ENCODE measurements at places on chromosomes 2 and 18.

- DNase-seq: no peak
Measured at GRCh38 chr18:75047240-75047961, 161.5 kb downstream of the PTGR3 start.

- no peak for DNase-seq
Measured at GRCh38 chr2:95374921-95375471, 27.5 kb upstream of the FAHD2A start.

DNA sequence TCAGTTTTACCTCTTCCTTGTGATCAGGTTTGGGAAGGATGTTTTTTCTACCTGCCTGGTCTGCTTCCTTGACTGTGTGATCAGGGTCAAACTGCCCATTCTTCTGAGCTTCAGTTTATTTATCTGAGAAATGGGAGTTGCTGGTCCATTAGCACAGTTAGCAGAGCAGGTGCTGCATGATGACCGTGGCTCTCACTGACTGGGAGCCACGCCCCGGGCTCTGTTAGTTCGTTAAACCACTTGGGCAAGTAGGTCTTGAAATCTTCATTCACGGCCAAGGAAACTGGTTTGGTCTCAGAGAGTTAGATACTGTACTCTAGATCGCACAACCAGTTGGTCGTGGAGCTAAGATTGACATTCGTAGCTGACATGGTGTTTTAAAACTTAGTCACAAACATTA is 41.7 kb downstream of the INPP5D start:
- DNase-seq: no peak

GRCh38 chr18:23377669-23378301 is 75.3 kb upstream of the RIOK3 start:
- DNase-seq: no peak

DNA sequence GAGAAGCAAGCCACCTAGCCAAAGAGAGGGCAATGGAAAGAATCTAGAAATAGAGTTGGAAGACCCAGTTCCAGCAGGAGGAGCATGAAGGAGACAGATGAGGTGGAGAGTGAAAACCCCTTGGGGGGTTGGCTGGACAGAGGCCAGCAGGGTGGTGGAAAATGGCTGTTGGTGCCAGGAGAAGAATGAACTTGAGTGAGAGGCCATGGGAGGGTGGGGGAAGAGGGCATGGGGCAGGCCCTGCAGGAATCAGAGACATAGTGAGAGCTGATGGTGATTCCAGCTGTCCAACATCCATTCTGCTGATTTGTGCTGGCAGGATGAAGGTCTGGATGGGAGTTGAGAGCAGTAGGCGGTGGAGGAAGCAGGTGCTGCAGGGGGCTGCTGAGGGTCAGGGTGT is 108.0 kb upstream of the TNP1 start:
- DNase-seq: no peak

- DNase-seq: no peak
Measured at GRCh38 chr2:22382479-22383169, 1002.4 kb upstream of the KLHL29 start.

GRCh38 chr2:199309973-199310372 is 147.8 kb downstream of the SATB2 start:
- no peak for DNase-seq

DNA sequence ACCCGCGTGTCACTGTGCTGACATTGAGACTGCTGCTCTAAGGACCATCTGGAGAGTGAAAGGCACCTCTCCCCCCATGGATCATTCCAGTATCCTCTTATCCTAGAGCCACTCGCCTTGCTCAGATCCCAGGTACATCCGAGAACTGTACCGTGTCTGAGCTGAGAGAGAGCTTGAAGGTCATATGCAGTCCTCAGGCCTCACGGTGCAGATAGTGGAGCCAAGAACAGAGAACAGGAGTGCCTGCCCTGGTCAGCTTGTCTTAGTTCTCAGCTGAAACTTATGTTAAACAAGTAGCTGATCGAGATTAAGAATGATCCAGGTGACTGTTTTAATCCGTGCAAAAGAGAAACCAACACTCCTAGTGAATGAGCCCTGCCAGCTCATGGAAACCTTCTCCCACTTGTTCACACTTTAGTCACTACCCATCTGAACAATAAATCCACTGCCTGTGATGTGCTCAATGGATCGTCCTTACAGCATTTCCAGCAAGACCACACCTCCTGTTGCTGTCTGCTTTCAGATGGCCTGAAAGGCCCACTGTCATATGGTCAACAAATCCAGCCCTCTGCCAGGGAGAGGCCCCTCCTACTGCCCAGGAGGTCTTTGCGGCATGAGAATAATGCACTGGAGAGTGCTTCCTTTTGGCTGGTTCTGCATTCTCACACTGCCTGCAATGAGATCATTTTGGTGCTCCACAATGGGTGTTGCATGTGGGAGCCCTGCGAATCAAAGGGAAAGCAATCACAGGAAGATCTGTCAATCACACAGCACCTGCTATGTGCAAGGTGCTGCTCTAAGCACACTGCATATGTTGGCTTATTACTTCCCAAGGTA is 43.7 kb upstream of the APCDD1 start:
- no peak for DNase-seq

- no peak for DNase-seq
Measured at GRCh38 chr2:205748639-205749038, 66.3 kb downstream of the NRP2 start.

DNA sequence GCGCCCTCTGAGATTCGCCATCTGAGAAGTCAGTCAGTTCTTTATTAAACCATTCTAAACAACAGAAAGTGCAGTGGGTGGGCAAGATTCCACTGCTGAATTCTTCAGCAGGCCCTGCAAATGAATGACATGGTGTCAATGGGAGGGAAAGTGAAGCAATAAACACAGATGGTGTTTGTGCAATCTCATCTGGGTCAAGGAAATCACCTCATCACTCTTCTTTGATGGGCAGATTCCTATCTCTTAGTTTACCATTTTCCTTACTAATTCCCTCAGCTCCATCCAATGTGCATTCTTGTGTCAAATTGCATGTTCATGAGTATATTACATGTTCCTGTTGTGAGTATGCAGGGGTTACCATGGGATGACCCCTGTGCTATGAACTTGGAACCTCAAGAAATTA is 100.7 kb upstream of the CYP1B1 start:
- no peak for DNase-seq

GRCh38 chr2:237287872-237288271 is 126.1 kb downstream of the COL6A3 start:
- no peak for DNase-seq

DNA sequence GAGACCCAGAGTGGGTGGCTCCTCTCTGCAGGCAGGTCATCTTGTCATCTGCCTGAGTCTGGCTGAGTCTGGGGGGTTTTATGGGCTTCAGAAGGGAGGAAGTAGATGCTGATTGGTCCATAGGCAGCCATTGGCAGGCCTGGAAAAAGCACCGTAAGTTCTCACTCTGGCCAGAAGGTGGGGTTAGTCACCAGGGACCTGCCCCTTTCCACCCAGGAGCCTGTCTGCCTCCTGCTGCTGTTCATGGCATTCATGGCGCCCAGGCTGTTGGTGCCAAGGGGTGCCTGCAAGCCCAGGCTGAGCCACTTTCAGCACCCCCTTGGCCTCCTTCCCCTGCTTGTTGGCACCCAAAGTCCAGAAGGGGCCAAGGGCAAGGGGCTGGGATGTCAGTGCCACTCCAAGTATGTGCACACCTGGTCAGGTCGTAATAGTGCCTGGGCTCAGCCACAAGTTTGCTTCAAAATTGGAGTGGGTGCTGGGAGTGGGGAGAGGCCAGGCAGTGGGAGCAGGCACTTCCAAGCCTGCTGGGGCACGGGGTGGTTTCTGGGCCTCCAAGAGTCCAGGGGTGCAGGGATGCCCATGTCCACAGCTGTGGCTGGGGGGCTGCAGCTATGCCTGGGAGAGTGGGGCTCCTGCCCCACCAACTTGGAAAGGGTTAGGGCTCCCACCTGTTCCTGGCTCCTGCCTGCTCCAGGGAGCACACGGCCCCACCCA is 178.1 kb downstream of the FAM210A start:
- no peak for DNase-seq

DNA sequence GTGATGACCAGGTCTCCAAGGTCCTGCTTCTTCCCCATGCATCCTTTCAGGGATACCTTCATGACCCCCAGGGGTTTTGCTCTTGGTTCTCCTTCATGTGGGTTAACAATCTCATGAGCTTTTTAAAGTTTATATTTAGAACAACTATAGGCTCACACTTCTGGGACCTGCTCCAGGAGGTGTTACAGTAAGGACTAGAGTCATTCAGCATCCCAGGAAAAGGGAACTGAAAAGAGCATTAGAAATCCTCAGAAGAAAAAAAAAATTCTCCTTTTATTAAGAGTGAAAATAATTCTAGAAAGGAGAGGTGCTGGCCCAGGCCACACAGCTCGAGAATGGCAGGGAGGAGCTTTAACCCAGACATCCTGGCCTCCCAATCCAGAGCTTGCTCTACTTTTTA is 66.5 kb downstream of the SETBP1 start:
- DNase-seq: no peak

DNA sequence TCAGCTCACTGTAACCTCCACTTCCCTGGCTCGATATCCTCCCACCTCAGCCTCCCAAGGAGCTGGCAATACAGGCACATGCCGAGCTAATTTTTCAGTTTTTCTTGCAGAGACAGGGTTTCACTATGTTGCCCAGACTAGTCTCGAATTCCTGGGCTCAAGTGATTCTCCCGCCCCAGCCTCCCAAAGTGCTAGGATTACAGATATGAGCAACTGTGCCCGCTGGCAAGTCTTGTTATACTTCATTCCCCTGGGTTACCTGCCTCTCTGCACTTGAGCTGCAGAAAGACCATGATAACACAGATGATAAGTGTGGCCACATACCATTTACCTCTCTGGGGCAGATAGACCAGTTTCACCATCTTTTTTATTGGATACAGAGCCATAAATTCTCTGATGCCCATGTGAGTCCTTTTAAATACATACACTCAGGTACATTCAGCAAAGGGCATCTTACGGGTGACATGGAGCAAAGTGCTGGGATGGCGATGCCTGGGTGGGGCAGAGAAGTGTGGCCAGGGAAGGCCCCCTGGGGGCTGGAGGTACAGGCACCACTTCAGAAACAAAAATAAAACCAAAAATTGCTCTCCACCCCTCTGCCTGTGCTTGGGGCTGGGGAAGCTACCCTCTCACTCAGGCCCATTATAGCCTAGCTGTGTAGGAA is 20.4 kb downstream of the CCT7 start:
- DNase-seq: no peak

DNA sequence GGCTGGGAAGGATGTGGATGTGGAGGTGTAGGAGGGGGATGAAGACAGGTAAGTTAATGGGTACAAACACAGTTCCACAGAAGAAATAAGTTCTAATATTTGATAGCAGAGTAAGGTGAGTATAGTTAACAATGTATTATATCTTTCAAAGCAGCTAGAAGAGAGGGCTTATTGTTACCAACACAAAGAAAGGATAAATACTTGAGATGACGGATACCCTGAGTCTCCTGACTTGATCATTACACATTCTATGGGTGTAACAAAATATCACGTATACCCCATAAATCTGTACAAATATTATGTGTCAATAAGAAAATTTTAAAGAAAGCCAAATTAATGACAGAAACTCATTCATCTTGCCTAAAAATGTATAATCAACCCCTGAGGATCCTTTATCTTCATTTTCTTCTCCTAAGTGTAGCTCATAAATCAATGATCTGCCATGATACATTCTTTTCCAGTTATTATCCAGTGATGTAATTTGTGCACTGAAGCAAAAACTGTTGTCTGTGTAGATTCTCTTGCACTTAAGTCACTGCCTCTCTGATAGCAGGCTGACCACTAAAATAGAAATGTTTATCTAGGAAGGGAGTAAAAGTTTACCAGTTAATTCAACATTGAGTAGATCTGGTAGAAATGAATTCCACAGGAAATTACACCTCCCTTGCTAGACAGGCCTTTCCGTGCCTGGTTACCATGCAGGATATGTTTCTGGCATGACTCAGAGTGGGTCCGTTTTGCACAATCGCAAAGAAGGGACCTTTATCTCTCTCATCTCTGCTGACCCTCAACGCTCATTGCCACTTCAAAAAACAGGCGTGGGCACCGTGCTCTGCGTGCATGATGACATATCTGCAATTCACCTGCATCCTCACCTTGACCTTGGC is 249.7 kb upstream of the NCKAP5 start:
- DNase-seq: no peak

- DNase-seq: no peak
Measured at GRCh38 chr2:64918220-64918886, 70.8 kb upstream of the SLC1A4 start.

DNA sequence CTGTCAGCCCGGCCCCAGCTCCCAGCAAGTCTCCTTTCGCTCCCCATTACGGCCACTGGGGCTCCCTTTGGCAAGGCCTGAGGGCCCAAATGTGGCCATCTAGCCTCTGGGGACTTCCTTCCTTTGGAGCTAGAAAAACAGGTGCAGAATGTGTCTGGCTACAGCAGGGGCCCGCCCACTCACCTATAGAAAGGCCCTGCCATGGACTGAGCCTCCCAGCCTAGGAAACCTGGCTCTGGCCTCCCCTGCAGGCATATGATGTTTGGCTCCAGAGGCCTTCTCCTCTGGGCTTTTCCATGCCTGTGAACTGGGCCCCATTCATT is 55.3 kb upstream of the ALPP start:
- no peak for DNase-seq

DNA sequence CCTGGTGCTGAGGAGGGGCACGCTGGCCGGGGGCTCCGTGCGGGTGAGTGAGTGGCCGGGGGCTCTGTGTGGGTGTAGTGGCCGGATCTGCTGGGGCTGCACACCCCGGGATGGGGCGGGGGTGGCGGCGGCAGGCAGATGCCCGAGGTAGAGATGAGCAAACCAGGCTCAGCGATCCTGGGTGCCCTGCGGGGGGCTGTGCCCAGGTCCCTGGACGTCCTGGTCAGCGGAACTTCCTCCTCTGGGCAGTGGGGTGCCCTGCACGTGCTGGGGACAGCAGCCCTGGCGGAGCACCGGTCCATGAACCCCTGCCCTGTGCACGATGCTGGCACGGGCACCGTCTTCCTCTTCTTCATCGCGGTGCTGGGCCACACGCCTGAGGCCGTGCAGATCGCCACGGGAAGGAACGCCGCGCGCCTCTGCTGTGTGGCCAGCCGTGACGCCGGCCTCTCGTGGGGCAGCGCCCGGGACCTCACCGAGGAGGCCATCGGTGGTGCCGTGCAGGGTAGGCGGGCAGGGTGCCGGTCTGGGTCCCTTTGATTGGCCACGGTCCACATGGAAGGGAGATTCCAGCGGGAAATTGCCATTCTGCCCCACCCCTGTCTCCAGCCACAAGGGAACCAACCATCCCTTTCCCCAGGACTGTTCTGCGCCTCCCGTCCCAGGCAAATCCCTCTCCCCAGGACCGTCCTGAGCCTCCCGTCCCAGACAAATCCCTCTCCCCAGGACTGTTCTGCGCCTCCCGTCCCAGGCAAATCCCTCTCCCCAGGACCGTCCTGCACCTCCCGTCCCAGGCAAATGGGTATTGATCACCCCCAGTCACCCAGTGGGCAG is 5.9 kb downstream of the NEU4 start:
- no peak for DNase-seq

GRCh38 chr2:85053802-85054201 is 79.4 kb upstream of the TCF7L1 start:
- no peak for DNase-seq

DNA sequence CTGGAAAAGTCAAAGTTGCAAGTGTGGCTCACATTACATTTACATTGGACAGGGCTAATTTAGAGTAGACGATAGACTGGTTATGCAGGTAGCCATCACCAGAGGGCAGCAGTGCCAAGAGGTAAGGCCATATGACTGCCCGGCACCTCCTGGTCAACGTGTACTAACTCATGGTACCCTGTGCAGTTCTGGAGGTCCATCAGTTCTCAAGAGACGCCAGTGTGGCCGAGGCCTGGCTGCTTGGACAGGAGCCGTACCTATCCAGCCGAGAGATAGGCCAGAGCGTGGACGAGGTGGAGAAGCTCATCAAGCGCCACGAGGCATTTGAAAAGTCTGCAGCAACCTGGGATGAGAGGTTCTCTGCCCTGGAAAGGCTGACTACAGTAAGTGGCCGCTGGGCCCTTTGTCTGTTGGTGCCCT is 65.8 kb upstream of the EML6 start:
- no peak for DNase-seq

GRCh38 chr2:62204998-62205496 is 9.1 kb downstream of the B3GNT2 start:
- no peak for DNase-seq
